ENCODE measurements at places on chromosomes 3 and 15. TPM values are rescaled to one million over a fixed set of nuclear protein-coding genes. Genes with fewer than 3 reads are reported as not detected.

Gene MRPS22
- 27.6 TPM for total RNA-seq

Gene SLC9A9
- total RNA-seq, result 16.0 TPM

Gene NANOGP8
- total RNA-seq, result 0.98 TPM

Gene CMTM8
- 7.6 TPM for total RNA-seq

- no peak for DNase-seq
Observed at GRCh38 chr3:101266566-101266965, 53.8 kb downstream of the IMPG2 start.

DNA sequence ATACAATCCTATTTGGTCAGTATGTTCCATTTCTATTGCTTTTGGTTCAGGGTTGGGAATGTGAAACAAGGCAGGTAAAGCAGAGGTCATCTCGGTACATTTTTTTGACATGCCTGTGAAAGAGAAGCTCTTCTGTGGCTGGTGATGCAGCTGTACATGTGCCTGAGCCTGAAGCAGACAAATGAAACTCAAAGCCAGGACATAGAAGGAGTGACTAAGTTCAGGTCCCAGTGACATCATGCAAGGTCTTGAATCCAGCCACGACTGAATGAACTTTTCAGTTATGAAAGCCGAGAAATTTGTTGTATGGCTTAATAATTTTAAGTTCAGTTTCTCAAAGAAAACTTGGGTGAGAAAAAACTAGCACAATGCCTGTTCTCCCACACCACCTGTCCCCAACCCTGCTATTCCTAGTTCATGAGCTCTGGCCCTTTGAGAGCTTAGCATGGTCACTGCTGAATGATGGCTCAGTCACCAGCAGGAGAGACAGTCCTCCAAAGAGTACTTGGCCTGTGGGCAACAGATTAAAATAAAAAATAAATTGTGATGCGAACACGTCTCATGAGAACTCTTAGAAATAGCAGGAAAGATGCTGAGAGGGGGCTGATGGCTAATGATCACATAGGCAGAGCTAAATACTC is 600.2 kb upstream of the GRM7 start:
- DNase-seq, result no peak

DNA sequence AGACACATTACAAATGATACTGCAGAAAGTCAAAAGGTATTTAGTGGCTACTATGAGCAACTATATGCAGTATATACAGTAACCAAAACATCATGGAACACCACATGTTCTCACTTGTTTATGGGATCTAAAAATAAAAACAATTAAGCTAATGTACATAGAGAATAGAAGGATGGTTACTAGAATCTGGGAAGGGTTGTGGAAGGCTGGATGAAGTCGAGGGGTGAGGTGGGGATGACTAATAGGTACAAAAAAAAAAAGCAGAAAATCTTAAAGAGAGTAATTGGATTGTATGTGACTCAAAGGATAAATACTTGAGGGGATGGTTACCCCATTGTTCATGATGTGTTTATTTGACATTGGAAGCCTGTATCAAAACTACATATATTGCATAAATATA is 848.8 kb upstream of the GBE1 start:
- DNase-seq, result no peak

GRCh38 chr3:101154401-101154800 is 161.2 kb upstream of the ABI3BP start:
- DNase-seq, result no peak

- no peak for DNase-seq
Observed at GRCh38 chr3:47082519-47082918, 81.4 kb downstream of the SETD2 start.

DNA sequence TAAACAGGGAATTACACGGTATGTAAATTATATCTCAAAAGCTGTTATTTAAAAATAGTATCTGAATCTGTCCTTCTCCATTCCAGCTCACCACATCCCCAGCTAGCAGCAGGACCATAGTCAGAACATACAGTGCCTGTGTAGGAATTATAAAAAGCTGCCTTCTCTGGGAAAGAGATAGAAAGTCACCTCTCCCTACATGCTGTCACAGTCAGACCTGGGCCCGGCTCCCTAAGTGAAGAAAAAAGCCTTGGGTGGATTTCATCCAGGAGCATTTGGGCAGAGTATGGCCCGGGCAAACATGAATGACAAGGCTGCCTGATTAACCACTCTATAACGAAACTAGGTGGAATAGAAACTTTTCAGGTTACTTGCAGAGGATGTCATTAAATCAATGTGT is 144.1 kb downstream of the CNTN3 start:
- no peak for DNase-seq

DNA sequence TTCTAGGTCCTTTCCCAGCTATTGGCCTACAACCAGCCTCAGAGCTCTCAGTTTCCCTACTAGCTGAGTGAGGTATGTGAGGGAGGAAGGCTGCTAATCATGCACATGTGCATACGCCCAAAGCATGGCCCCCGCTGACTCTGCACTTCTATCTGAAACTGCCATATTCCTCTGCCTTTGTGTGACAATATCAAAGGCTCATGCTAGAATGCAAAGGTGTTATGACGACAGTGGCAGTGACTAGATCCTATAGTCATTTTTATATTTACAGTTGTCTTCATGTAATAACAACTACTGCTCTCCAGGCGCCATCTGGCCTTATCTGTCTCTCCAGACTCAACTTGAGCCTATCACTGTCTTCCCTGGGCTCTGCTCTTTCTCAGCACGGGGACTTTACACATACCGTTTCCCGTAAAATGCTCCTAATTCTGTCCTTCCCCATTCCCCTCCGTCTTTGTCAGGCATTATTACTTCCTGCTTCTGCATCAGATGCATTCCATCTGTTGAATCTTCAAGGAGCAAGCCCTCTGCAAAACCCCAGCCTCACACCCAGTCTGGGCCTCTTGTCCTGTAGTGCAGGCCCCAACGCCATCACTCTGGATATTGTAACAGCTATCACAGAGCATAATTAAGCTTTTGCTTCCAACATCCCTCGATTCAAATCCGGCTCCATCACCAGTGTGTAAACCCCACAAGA is 102.5 kb downstream of the PDCD6IP start:
- no peak for DNase-seq

DNA sequence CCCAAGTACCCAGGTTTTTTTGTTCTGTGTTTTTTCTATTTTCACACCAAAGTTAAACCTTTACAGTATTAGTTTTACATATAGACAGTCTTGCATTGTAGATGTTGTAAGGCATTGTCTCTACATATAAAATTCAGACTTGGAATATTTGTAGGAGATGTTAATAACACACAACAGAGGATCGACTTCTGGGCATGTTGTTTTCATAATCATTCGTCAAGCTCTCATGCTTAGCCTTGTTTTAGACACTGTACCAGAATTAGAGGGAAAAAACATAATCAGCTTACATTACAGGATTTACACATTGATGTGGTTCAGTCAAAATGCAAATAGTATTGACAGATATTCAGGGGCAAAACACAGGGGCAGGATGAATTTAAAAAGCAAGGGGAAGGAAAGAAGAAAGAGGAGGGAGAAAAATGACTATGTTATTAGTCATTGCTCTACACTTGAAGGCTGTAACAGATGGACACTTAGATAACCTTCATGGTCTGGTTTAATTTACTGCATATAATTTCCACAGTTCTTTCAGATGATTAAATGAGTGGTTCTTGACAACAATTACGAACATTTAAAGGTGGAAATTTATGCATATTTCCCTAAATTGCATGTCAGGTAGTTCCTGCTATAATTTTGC is 7.5 kb downstream of the CMSS1 start:
- no peak for DNase-seq

GRCh38 chr3:54309601-54310000 is 187.2 kb downstream of the CACNA2D3 start:
- DNase-seq, result no peak

DNA sequence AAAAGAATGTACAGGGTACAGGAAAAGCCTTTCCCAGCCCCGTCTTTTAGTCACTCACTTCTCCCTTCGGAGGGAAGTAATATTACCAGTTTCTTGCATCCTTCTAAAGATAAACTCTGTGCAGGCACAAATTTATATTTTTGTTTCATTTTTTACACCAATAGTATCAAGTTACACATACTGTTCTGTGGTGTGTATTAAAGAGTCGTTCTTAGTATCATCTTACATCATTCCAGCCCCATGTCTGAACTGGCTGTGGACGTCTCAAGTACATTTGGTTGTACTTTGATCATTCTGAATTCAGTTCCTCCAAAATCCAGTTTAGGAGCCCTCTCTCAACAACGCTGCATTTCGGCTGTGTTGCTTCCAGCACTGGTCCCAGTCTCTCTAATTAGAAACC is 68.7 kb downstream of the LMLN start:
- DNase-seq, result no peak

DNA sequence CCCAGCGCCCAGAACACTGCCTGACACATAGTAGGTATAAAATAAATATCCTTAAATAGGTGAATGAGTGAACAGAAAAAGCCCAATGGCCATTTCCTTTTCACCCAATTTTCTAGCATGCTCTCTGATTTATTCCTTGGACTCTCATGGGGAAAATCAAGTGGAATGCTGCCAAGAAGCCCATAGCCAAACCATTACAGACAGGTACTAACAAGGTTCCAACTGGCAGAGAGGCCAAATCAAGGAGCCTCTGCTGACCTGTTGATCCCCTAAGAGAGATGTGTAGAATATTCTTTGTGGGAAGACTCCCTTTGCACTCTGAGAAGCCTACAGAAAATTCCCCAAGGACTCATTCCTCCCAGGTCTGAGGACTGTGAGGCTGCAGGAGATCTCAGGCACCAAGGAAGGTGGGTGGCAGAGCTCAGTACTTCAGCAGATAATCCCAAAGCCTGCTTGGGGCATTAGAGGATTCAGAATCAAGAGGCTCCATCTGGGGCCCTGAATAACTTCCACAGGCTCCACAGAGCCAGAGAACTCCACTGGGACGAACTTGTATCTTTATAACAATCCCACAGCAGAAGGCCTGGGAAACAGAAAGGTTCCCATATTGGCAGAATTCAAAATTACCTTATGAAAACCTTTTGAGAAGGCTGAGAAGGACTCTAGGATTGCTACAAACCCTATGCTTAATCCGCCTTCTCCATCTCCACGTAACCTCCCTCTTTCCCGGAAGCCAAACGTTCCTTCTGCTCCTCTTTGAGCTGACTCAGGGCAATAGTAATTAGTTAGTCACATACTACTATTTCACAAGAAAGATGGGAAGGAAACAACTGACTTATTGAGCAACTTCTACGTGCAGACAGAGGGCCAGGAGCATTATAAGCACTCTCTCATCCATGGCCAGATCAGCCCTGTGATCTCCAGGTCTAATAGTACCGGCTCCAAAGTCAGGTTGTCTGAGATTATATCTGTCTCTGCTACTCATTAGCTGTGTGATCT is 34.5 kb downstream of the PRICKLE2 start:
- no peak for DNase-seq

DNA sequence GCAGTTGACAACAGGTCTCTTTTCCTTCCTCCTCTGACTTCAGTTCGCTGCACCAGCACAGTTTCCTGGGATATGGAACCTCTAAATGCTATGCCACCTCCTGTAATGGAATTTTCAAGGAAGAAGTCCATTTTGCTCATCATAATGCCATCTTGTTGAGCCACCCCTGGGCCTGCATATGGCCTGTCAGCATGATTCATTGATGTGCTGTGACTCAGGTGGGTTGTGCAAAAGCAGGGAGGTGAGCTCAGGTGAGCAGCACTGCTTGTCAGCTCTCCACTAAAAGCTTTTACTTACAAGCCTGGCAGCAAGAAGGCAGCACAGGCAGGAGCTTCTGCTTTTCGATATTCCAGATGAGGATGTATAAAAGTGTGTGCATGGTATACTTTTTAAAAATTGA is 247.1 kb upstream of the LMCD1 start:
- no peak for DNase-seq

GRCh38 chr15:90844696-90845095 is 23.7 kb upstream of the FURIN start:
- DNase-seq, result no peak

- no peak for DNase-seq
Observed at GRCh38 chr15:35505809-35506208, 40.2 kb downstream of the DPH6 start.

DNA sequence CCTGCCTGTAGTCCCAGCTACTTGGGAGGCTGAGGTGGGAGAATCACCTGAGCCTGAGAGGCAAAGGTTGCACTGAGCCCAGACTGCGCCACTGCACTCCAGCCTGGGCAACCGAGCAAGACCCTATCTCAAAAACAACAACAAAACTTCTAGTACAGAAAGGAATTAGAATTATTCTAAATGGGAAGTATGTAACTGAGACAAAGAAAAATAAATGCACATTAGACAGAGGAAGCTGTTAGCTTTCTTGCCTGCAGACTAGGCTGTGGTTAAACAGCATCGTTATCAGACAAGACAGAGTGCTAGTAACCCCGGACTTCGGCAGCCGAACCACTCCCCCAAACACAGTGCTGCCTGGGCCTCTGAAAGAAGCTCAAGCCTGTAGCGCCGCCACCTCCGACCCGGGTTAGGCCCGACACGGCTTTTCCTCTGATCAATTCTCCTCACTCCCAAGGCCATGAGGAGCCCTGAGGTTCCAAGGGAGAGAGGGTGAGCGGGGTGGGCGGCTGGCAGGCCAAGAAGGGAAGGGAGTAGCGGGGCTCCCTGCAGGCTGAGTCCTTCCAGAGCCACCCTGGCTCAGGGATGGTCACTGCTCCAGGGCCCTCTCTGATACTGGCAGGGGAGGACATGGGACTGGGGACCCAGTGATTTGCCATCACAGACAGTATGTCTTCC is 44.8 kb upstream of the MUC4 start:
- DNase-seq, result no peak

- no peak for DNase-seq
Observed at GRCh38 chr3:160482796-160483195, 33.2 kb upstream of the TRIM59 start.

GRCh38 chr3:64332459-64333350 is 107.4 kb upstream of the PRICKLE2 start:
- DNase-seq, result no peak

DNA sequence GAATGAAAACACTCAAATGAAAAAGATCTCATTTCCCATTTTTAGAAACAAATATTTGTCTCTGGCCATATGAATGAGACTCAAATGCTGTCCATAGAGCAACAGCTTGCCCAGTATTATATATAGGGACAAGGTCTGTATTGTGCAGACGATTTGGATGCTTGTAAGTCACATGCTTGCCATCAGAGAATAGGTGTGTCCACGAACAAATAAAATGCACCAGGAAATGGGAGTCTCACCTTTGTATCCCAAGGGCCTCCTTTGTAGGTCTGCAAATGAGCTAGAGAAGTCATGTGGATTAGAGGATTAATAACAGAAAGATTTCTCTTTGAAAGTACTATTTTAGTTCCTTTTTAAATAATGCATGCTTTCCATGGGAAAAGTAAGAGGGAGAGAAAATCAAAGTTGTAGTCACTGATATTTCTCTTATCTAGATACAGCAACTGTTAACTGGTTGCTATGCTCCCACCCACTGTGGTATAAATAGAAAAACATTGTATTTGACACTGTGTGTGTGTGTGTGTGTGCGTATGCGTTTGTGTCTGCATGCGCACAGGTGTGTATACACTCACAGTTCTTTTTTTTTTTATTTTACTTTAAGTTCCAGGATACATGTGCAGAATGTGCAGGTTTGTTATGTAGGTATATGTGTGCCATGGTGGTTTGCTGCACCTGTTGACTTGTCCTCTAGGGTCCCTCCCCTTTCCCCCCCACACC is 383.4 kb upstream of the ARRDC4 start:
- no peak for DNase-seq
